ENCODE measurements at places on chromosomes 7 and 10.
A peak's percentile ranks its signal among the peaks of the same experiment; 100 is the strongest.

- no peak for DNase-seq
These were observed 240.8 kb downstream of the ARHGAP12 start for GRCh38 chr10:31687663-31688482.

DNA sequence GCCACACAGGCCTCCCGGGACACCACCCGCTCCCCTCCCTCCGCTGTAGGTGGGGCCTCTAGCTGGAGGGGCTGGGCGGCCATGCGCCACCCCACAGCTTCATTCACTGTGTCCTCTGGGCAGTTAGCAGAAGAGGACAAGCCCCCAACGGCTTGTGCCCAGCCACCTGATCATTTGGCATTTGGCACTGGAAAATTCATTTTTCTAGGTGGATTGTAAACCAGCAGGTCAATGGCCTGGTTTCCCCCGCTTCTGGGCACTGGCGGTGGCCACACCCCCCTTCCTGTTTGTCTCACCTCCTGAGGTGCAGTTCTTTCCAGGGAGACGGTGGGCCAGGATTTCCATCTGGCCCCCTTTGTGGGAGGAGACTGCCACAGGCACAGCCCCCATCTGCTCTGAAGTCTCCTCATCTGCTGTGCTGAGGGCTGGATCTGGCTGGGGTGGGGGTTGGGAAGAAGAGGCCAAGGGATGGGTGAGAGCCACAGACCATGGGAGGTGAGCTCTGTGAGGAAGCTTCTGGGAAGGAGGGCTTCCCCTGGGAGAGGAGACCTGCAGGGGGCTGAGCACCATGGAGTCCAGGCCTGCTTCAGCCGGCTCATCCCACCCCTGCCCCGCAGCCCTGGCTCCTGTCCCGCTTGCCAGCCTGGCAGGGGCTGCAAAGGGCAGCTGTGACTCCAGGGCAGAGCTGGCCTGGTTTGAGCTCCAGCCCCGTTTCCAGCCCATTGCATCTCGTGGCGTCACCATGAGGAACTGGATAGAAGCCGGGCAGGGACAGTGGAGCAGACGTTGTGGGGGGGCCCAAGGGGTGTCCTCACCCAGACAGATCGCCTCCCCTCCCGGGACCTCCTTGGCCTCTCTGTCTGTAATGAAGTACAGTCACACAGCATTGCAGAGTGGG, 40.1 kb upstream of the SLC29A3 start:
- DNase-seq = no peak

DNA sequence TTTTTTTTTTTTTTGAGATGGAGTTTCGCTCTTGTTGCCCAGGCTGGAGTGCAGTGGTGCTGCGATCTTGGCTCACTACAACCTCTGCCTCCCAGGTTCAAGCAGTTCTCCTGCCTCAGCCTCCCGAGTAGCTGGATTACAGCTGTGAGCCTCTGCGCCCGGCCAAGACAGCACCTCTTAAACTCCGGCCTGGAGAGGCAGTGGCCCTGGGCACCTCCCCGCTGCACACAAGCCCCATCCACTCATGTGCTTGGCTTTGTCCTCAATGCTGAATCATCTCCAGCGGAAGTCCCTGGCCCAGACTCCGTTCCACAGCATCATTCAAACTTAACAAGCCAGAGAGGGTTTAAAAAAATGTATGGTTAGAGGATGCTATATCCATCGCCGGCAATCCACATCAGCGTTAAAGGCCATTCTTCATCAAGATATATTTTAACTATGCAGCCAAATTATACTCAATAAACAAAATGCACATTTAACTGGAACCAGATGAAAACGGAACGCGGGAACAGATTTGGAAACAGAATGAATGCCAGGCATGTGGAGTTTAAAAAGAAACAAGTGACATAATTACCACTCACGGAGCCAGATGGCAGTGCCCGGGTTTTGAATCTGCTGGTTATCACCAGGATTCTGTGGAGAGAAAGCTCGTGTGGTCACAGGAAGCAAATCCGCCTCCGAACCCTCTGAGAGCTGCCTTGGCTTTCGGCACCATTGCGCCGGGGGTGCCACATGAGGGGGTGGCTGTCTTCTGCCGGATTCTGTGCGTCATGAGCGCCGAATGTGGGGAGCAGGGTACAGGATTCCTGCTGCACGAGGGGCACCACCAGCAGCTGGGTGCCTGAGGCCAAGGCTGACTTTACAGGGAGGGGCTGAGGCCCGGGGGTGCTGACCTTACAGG, 45.6 kb upstream of the CFAP46 start:
- peak; percentile 95 for DNase-seq

DNA sequence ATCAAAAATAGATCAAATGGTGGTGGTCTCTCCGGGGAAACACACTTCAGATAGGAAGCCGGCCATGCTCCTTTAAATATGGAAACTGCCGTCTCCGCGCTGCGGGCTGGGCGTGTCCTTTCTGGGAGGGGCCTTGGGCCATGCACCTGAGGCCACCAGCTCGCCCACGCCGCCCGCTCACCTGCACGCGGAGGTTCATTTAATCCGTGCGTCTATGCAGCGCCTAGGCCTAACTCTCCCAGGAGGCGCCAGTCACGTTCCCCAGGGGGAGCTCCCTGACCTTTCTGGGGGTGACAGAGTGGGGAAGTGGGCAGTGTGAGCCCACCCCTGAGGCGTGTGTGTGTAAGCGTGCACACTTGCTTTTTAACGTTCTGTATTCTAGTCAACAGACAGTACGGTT, 64.0 kb downstream of the C10orf143 start:
- DNase-seq = no peak

- DNase-seq = no peak
These were observed 46.1 kb downstream of the WIPF3 start for GRCh38 chr7:29852457-29852856.

DNA sequence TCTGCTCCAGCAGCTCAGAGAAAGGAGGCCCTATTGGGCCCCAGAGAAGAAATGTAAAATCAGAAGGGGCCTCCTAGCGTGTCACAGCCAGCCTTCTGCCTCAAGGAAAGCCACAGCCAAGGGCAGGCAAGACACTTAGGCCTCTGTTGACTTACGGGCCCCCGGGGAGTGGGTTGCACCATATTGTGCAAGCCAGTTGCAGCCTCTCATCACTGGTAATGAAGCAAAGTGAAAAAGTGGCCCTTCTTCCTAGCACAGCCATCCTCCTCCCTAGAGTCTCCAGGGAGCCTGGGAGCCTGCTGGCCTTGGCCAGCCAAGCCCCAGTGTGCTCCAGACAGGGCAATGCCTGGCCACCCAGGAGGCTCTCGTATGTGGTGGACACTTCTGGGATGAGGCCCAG, 56.2 kb upstream of the GDF10 start:
- DNase-seq = no peak

DNA sequence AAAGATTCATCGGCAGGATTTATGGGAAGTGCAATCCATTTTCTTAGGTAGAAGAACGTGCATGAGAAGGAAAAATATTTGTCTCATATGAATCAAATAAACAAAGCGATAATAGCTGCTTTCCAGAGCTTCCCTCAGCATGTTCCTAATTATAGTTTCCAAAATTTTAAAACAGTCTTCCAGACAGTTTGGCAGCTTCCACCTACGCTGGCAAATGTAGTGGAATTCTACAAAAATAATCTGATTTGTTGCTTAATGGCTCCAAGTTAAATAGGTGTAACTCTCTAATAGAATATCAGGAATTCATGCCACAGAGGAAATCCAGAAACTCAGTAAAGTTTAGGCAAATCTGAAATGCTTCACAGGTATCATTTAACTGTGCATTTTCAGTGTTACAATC, 23.3 kb upstream of the AGBL3 start:
- DNase-seq = no peak

GRCh38 chr7:132187869-132188789, 388.1 kb downstream of the PLXNA4 start:
- no peak for DNase-seq

- no peak for DNase-seq
These were observed 9.4 kb downstream of the PIP4K2A start for GRCh38 chr10:22704942-22705341.

- DNase-seq = no peak
These were observed 23.7 kb downstream of the UBN2 start for GRCh38 chr7:139254728-139255127.

- DNase-seq = no peak
These were observed 40.5 kb upstream of the IL15RA start for GRCh38 chr10:6017781-6018354.

DNA sequence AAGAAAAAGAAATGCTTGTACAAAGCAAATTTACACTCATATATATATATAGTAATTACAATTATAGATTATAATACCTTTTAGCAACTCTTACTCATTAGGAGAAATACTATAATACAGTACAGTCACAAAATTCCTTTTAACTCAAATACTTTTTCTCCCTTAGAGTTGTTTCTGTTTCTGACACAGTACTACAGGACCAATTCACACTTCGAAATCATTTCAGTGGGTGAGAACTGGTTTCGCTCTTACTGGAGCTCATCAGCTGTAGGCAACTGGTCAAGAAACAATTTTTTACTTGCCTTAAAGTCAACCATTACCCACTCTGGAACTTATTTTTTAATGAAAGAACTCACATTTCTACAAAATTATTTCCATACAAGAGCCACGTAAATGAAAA, 6.0 kb downstream of the CCDC186 start:
- DNase-seq = no peak

DNA sequence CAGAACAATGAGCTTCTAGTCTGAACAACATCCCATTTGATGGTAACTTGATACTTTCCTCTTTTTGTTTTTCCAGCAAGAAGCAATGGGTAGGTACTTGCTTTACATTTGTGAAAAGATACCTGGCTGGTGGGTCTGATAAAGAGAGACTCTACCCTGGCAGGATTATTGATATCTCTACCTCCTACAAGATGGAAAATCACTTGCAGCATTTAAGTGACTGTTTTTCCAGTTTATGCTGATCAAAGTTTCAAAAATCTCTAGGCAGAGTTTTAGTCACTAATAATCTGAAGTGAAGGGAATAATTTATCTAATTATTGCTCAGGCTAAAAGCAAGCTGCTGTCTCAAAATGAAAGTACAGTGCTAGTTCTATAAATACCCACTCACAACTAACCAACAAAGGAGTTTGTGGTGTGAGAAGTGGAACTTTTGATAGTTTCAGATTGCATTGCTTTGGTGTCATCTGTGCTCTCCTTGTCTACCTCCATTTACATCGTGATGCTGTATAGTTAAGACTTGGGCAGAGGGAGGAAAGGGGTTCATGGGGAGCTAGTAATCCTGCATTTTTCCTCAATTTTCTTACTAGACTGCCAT, 86.0 kb upstream of the ANKRD1 start:
- no peak for DNase-seq

DNA sequence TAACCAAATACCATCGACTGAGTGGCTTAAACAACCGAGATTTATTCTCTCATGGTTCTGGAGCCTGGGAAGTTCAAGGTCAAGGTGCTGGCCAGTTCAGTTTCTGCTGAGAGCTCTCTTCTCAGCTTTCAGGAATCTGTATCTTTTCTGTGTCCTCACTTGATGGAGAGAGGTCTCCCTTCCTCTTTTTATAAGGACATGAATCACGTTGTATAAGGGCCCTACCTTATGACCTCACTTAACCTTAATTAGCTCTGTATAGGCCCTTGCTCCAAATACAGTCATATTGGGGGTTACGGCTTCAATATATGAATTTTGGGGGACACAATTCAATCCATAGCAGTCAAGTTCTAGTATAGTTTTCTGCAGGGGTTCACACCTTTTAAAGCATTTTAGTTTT, 135.2 kb upstream of the ADO start:
- no peak for DNase-seq

- DNase-seq = no peak
These were observed 6.4 kb downstream of the CYP3A7 start for GRCh38 chr7:99728615-99729014.

- no peak for DNase-seq
These were observed 131.3 kb downstream of the PLPP4 start for GRCh38 chr10:120588311-120588710.

DNA sequence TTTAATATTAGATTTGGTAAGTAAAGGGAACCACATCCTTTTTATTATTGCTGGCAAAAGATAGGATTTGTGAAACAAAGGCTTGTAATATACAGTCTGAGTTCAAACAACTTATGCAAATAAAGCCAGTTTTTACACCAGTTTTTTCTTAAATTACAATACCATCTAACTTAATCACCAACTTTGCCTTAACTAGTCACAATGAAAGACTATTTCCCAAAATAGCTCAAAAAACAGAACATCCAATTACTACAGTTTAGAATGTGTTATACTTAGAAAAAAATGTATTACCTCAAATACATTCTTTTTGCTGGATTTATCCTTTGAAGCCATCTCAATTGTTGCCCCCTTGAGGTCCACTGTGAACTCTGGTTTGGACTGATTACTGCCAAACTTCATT, 108.5 kb downstream of the ARHGAP12 start:
- no peak for DNase-seq

DNA sequence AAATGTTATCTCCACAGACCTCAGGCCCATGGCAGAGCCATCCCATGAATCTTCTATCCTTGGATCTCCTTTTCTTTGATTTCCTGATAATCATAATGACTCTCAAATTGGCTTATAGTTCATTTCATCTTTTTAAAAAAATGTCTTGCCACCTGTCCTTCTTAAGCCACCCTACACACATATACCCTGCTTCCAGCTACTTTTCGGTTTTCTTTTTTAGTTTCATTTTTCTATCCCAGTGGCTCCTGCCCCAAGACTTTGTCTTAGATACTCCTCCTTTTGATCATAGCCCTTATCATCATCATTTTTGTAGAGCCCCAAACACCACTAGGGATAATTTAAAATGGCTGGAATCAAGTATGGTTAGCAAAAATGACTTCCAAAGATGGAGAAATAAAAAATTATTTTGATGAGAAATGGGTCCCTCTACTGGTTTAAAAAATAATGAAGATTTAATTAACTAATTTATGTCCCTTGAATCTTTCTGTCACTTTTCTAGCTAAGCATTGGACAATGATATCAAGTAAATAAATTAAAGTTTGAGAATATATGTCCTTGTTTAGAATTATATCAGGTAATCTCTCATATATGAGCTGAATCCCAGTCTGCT, 277.3 kb upstream of the SEMA3D start:
- peak; percentile 2 for DNase-seq

GRCh38 chr7:36088553-36088952, 64.5 kb upstream of the EEPD1 start:
- no peak for DNase-seq

DNA sequence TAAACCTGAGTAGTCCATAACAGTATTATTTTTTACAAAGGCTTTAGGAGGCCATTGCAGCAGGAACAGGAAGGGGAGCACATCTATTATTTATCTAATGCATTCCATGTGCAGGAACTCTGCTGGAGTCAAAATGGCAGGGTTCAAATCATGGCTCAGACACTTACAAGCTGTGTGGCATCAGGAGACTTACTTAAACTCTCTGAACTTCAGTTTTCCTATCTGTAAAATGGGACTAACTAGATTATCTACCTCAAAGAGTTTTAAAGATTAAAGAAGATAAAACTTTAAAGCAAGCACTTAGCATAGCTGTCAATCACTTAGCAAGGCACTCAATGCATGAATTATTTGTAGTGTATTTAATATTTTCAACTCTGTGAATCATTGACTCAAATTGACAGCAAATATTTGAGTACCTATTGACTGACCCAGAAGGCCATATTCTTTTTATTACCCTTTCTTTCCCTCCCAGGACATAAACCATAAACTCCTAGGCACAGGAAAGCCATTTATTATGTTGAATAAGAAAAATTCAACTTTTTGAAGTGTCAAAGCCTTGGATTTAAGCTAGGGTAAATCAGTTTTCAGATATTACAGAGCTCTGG, 115.8 kb upstream of the FAM204A start:
- no peak for DNase-seq

- peak; percentile 14 for DNase-seq
These were observed 106.2 kb downstream of the SNX10 start for GRCh38 chr7:26397796-26398426.

- DNase-seq = no peak
These were observed 6.1 kb upstream of the GBX1 start for GRCh38 chr7:151173386-151174245.
